ENCODE measurements at places on chromosomes 11 and 22.

DNA sequence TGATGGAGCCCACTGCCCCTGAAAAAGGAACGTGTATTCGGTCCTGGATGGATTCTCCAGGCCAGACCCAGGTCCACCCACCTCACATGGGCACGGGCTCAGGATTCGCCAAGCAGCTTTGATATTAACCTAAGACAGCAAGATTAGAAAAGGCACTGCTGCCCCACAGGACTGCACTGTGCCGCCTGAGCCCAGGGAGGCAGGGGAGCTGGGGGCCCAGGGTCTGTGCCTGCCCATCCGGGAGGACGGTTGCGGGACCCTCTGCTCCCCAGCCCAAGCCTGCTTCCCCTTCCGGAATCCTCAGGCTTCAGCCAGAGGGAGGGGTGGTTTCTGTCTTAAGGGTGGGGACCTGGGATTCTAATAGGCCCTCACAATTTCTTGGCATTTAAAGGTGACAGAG, 13.5 kb upstream of the VSIG10L2 start:
- DNase-seq: no peak

DNA sequence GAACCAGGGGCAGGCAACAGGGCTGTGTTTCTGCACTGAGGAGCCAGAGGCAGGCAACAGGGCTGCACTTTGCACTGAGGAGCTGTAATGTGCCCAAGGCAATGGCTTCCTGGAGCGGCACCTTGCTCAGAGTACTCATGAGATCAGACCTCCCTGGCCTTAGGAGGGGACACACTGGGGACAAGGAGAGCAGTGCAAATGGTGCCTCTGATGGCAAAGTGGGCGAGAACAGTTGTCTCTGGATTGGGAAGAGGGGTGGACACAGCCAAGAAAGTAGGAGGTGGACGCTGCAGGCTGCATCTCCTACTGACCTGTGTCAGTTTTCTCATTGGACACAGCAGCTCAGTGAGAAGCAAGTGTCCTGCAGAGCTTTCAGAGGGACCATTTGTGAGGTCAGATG, 1443.3 kb downstream of the TBC1D22A start:
- DNase-seq: no peak

DNA sequence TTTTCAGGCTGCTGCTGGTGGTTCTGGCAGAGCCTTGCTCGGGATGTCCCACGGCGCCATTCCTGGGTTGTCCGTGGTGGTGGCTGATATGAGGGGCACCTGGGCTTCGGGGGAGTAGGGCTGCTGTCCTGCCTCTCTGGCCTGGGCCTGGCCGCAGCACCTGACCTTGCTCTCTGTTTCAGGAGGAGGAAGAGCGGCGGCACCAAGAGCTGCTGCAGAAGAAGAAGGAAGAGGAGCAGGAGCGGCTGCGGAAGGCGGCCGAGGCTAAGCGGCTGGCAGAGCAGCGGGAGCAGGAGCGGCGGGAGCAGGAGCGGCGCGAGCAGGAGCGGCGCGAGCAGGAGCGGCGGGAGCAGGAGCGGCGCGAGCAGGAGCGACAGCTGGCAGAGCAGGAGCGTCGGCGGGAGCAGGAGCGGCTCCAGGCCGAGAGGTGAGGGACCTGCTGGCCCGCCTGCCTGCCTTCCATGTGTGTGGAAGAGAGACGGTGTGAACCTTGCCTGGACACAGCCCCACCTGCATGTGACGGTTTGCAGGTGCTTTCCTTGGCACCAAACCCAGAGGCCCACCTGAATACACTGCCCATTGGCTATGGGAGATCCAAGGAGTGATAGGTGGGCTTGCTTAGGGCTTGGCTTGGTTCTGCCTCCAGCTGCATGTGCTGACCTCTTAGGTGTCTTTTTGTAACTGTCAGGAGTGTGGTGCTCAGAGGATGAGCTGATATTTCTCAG, 22.8 kb downstream of the INCENP start:
- DNase-seq: no peak

DNA sequence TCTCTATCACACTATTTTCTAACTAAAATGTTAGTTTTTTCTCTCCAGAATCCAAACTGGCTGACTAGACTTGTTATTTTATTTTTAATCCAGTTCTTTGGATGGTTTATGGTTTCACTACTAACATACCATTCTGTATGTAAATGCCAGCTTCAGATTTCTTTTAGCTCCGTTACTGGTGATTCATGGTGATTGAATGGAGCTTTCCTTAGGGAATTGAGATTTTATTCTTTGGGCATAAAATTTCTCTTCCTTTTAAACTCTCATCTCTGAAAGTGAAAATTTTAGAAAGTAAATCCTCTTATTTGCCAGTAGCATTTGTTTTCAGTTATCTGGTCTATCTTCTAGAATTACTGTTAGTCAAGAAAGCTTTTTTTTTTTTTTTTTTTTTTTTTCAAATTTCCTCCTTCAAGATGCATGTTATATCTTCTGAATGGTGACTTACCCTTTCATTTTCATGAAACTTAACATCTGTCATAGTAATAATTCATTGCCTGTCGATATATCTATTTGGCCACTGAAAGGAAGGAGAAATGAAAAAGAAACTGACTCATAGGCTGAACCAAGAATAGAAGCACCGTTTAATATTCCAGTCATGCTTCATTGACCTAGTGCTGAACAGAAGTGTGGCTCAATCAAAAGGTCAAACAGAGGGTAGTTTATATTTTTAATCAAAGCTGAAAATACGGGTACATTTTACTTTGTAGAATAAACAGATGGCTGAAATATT, 6.4 kb downstream of the ENDOD1 start:
- no peak for DNase-seq

- no peak for DNase-seq
Observed at GRCh38 chr22:24588381-24588756, 4.5 kb downstream of the LRRC75B start.

DNA sequence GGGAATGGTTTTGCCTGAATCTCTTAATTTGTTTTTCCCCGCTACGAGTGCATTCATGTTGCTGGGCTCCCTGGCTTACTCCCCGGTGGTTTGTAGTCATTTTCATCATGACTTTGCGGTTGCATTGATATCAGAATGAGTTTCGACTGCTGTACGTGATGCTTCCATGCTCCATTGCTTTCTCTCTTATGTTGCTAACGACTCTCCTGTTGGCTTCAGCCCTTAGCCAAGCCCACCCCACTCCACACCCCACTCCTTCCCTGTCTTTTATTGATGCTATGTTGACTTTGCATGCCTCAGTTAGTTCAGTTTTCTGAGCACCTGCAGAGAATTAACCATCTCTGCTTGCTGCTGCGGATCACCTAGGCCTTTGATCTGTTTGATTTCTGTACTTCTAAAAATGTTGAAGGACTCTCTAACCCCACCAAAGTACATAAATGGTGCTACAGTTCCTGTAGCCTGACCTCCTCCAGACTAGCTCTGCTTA, 65.3 kb downstream of the ARFGAP2 start:
- no peak for DNase-seq

DNA sequence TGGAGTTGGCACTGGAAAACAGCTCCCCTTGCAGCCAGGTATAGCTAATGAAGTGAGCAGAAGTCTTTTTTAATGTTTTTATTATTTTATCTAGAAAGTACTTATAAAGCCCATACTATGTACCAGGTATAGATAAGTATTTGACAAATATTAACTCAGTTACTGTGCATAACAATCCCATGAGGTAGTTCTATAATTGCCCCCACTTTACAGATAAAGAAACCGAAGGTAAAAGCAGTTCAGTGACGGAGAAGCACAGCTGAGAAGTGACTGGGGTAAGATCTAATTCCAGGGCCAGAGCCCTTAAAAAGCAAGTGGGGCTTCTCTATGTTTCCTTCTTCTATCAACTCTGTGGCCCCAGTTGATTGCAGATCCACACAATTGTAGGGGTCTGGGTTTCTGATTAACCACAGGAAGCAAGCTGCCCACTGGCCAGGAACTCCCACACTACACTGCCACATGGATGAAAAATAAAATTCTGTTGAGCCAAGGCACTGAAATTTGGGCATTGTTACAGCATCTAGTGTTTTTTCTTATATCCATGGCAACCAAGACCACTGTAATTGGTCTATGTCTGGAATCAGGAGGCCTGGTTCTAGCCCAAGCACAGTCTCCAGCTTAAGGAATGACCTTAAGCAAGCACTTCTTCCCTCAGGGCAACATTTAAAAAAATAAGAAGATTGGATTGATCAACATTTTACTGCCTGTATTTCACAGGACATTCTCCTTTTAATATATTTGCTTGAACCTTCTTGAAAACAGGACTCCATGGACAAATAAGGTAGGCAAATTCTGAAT, 55.3 kb upstream of the TEAD1 start:
- DNase-seq: peak; percentile 18

DNA sequence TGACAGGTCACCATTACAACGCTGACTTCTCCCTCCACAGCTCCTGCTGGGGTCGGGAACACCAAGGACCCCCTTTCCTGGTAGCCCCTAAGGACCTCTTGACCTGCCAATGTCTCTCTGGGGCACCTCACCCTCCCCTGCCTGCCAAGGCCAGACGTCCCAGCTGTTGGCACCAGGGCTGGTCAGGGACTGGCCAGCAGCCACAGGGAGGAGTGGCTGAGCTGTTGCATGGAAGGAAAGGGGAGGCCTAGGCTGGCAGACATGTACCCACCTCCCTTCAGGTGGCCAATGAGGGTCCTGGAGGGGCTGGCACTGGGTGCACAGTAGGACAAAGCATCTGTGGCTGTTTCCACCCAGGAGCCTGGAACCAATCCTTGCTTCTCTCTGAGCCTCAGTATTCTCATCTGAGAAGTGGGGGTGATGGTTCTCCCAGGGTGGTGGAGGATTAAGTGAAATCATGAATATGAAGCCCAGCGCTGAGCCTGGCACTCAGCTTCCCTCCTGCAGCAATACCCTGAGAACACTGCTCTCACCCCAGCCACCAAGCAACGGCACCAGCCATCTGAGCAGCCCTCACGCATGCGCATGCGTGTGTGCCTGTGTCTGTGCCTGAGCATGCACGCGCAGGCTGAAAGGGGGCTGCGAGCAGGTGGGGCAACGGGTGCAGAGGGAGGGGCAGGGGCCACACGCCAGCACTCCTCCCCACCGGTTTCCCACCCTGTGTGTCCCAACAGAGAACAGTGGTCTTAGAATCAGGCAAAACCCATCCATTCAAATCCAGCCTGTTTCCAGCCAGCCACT, 5.9 kb downstream of the KCNJ4 start:
- DNase-seq: no peak

GRCh38 chr22:37604875-37605274, 3.8 kb upstream of the GGA1 start:
- DNase-seq: no peak

- no peak for DNase-seq
Observed at GRCh38 chr22:38870791-38871359, 1.1 kb downstream of the CBX6 start.

DNA sequence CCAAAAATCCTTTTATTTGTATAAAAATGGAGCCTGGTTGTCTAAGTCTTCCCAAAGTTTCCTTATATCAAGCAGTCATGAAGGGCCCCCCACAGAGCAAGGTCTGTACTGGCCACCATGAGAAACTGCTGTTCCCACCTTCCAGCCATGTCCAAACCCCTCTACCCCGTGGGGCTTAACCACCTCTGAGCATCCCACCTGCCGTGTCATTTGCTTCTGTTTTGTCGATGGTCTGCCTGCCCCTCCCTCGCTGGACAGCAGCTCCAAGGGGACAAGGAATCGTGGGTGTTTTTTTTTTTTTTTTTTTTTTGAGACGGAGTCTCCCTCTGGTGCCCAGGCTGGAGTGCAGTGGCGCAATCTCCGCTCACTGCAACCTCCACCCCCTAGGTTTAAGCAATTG, 11.1 kb upstream of the ANO1 start:
- DNase-seq: no peak

GRCh38 chr22:43978558-43978957, 23.3 kb downstream of the SAMM50 start:
- no peak for DNase-seq

- DNase-seq: no peak
Observed at GRCh38 chr11:73359930-73360742, 16.1 kb upstream of the RELT start.

- DNase-seq: peak; percentile 92
Observed at GRCh38 chr22:31055635-31056159, 25.4 kb upstream of the SMTN start.

DNA sequence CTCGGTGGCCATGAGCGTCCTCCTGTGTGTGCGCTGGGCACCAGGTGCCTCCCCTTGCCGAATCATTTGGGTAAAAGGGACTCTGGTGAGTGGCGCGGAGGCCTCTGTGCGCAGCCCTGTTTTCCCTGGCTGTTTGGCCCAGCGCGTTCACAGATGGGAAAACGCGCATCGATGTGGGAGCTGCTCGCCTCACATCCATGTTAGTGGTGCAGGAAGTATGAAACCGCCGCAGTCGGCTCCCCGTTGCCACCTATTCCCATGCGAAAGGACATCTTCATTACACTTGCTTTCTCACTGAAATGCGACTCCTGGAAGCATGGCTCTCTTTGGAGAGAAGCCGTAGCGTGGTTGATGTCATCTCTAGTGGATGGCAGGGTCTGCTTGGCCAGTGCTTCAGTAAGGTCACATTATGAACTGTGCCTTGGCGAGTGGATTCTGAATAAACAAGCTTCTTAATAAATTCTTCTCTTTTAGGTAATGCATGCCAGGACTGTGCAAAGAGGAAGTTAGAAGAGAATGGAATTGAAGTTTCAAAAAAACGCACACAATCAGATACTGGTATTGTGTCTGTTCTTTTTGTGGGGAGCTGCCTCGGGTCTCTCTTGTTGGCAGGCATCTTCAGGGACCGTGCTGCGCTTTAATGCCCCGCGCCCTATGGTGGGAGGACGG, 26.3 kb downstream of the FAM118A start:
- DNase-seq: no peak

DNA sequence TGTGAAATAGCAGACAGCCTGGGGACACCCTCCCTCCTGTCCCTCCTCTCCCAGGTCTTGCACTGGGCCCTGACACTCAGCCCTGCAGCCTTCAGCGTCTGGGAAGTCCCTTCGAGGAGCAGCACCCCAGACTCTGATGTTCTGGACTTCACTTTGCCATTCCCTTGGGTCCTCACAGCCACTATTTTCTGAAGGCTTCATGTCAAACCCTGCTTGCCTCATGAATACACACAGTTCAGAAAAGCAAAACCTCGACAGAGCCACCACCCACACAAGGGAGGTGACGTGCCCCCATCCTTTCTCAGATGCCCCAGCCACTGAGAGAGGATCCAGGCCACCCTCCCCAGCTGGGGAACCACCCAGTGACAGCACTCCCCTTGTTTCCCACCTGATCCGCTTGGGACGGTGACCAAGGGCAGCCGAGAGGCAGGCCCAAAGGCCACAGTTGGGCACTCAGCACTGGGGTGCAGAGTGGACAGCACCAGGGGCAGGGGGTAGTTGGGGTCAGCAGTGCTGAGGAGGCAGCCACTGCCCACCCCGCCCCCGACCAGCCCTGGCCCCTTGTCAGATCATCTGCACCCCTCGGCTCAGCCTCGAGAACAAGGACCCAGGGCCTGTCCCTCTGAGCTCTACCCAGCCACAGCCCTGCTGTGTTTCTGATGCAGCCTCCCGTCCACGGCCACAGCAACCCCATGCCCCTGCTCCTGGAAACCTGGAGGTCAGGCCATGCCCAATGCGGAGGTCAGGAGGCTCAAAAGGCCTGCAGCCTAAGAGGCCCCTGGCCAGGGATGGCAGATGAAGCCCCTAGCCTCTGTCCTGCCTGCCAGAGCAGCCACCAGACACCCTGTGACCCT, 3.1 kb upstream of the TNNT3 start:
- DNase-seq: no peak

GRCh38 chr11:70167723-70168404, 35.2 kb upstream of the FADD start:
- DNase-seq: no peak

GRCh38 chr11:120398132-120398531, 61.9 kb downstream of the ARHGEF12 start:
- peak; percentile 13 for DNase-seq

GRCh38 chr11:132528181-132528580, 1004.1 kb downstream of the OPCML start:
- DNase-seq: no peak

- DNase-seq: no peak
Observed at GRCh38 chr11:105466582-105467228, 143.2 kb upstream of the GRIA4 start.

- DNase-seq: no peak
Observed at GRCh38 chr11:102346456-102346747, 612 bp upstream of the BIRC2 start.

All from AG09309 (cell line).